HCEC 1CT (cell line): ENCODE measurements at places on chromosomes 16 and 17.

DNA sequence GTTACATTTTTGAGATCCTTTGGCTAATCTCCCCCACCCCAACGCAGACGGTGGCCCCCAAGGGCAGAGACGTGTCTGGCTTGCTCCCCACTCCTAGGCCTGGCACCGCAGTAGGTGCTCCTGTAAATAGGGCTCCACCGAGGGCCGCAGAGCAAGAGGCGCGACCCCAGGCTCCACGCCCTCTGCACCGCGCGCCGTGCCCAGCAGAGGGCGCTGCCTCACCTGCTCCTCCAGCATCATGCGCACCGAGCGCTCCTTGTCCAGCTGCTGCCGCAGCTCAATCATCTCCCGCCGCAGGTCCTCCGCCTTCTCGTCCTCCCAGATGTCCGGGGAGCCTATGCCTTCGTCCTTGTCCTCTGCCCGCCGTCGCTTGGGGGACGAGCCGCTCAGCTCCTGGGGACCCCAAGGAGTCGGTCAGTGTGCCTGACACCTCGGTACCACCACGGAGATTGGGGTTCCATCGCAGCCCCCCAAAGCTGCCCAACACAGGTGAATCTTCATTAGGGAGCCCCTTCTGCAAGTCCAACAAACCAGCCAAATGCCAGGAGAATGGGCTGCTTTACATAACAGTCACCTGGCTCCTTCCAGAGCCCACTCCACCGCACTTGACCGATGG lies 11.2 kb downstream of the TFAP4 start:
- peak; percentile 10 for DNase-seq

DNA sequence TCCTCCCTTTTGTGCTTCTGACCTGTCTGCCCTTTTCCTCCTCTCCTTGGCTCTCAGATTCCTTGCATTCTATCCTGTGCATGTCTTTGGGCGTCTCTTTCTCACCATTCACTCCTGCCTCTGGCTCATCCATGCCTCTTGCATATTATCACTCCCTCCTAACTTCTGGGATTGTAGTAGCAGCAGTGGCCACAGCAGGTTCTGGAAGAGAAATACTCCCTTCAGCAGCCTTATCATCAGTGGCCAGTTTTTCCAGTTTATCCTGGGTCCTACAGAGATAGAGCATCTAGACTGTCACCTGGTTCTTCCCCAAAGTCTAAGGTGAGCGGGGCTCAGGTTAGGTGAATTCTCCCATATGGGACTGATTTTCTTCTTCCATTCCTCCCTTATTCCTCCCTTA lies 354.0 kb upstream of the CCL2 start:
- DNase-seq: no peak

DNA sequence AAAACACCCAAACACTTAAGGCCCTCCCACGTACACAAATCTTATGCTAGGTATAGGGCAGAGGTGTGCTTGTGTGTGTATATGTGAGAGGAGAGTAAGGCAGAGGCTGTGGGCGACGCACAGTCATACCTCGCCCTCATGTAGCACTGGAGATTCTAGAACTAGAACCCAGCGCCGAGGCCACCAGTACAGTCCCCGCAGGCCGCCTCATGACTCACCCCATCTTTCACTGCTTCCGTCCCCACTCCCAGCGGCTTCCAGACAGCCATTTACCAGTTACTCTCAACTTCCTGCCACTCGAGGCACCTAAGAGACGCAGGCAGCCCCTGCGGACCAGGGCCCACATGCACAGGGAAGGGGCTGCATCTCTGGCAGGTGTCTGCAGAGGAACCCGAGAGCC lies 23.2 kb upstream of the CYTH1 start:
- no peak for DNase-seq

DNA sequence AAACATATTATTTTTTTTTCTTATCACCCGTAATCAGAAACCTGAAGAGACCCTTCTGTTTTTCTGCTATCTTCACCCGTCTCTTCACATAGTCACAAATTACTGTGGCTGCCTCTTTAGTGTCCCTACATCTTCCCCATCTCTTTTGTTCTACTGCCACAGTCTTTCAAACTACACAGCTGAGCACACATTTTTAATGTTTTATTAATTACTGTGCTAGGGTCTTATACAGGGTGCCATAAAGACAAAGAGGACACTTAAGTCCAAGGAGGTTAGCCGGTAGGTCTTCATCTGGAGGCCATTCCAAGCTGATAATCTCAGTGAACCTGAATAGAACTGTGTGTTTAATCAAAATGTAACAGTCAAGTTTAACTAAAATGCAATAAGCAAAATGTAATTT lies 20.7 kb downstream of the CNTNAP4 start:
- DNase-seq: no peak

DNA sequence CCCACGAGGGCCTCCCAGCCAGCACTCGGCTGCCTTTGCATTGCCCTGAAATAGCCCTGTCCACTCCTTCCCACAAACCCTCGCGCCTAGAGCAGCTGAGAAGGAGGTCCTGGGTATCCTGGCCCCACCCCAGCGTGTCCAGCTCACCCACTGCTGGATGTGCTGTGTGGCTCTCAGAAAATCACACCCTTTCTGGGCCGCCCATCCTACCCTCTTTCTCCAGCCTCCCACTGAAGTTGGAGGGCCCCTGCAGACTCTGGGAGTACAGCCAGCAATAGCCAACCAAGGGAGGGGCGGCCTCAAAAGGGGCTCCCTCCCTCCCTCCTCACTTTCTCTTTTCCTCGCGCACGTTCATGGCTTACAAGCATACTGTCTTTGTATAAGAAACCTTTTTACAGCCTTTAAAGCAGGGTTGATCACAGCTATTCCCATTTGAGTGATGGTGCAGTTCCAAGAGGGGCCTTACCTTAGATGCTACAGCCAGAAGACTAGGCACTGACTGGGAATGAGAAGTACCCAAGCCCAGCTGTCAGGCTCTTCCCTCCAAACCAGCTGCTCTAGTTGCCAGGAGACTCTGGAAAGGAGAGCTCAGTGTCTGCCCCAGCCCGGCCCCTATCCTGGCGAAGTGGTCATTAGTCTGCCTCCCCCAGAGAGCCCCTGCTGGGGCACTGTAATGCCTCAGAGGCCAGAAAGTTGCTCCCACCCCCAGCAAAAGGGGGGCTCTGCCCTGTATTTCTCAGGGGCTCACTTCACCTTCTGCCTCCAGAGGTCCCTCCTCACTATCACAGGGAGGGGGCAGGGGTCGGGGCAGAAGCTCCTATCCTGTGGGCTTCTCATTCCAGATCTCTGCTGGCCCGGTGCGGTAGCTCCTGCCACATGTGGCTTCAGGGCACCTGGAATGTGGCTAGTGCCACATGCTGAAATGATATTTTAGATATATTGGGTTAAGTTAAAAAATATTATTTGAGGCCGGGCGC lies 38.1 kb downstream of the DCAKD start:
- no peak for DNase-seq

DNA sequence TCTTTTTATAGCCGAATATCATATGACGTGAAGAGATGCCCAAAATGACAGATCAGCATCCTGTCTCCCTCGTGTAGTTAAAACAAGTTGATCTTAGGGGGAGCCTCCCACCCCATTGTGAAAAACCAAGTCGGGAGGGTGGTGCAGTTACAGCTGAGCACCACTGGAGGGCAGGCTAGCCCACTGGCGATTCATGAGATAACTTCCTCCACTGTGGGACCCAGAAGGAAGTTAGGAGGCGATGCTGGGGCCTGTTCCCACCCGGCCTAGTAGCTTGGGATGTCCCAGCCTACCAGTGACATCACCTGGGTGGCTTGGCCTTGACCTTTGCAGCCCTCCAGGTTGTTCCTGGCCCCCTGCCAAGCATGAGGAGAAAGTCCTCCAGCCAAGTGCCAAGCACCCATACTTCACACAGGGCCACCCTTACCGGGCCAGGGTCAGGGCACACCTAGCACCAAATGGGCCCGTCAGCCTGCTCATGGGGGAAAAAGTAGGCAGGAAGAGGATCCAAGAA lies 8.1 kb upstream of the CPNE2 start:
- peak; percentile 57 for DNase-seq

- peak; percentile 59 for DNase-seq
Measured at GRCh38 chr17:17300624-17301568, 2.3 kb upstream of the NT5M start.

DNA sequence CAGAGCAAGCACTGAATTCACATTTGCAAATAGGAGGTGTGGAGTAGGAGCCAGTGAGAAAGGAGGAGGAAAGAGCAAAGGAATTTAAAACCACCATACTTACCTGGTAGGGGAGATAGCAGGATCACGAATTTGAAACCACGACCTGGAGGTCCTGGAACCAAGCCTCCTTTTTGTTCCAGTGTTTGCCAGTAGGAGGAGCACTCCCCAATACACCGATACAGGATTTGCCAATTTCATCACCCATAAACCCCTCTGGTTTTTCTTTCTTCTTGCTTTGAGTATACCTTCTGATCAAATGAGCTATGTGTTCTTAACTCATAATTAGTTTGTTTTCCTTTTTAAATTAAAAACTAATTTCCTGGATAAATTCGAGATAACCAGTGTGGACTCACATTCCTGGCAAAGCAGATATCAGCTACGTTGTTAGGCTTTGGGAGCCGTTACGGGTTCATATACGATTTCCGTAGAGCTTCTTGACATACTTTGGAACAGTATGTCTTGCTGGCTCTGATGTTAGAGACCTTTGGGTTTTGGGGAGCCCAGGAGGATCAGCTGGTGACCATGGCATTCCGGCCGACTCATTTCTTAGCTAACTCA lies 22.7 kb downstream of the BCO1 start:
- DNase-seq: no peak

GRCh38 chr17:76149214-76149613 lies 8.2 kb upstream of the FOXJ1 start:
- no peak for DNase-seq

DNA sequence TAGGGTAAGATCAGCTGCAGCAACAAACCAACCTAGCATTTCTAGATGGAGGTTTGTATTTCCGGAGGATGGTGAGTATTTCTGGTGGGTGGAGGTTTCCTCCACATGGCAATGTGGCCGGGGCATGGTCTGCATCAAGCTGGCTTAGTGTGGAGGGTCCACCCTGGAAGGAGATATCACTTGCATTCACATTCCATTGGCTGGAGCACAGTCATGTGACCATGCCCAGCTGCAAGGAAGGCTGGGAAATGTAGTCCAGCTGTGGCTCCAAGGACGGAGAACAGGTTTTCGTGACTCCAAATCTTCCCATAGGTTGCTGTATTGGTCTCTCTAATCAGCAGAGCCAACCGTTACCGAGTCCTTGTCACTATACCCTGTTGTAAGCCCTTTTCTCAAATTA lies 68.7 kb downstream of the RAI1 start:
- no peak for DNase-seq

DNA sequence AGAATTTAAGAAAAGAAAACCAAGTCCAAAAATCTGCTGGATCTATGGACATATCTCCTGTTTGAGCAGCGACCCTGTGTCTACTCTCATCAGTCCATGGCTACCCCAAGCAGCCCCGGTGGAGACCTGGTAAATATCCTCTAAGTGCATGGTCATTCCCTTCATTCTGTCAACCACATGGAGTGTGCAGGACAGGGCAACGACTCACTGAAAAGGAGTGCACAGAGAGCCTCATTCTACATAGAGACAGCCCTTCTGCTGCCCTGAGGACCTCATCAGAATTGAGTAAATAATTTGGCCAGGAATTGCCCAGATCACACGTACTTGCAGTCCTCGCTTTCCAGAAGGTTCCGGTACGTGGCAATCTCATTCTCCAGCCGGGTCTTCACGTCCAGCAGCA lies 3.0 kb downstream of the KRT38 start:
- peak; percentile 27 for DNase-seq

DNA sequence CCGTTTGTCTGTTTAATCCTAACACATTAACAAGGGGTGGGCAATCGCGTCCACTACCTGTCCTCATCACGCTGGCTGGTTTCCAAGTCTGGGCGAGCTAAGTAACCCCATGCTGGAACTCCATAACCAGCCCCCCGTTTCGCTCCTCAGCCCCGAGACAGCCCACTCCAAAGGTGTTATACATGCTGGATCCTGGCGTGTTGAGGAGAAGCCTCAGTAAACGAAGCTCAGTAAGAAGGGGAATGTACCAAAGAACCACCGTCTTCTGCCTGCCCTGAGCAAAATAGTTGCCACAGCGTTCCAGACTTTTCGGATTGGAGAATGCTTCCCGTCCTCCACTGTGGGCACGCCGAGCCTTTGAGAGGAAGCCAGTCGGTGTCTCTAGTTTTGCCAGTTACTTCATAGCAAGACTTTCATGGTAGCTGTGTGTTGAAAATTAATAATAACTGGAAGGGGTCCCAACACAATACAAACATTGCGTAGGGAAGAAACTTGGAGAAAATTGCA lies 16.1 kb upstream of the C17orf78 start:
- DNase-seq: no peak

GRCh38 chr17:59139939-59140338 lies 15.0 kb downstream of the SKA2 start:
- DNase-seq: no peak

GRCh38 chr17:58302171-58302918 lies 21.6 kb upstream of the MPO start:
- DNase-seq: no peak

DNA sequence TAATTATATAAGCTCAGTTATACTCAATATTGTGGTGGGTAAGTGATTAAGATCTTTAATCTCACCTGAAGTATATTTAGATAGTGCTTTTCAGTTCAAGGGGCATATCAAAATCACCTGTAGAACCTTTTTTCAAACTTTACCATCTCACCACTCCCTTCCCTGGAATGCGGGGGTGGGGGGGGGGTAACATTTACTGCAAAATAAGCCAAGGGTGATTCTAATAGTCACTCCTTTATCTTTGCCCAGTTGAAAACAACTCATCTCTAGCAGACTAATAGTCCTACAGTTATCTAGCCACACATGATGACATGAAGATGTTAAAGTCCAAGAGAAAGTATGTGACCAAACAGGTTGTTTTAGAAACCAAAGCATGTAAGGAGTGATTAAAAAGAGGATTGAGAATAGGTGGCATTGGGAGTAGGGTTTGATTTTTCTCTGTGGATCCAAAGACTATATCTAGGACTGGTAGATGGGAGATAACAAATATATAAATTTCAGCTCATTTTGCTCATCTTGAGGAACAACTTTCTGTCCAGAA lies 21.5 kb downstream of the LPCAT2 start:
- DNase-seq: no peak

DNA sequence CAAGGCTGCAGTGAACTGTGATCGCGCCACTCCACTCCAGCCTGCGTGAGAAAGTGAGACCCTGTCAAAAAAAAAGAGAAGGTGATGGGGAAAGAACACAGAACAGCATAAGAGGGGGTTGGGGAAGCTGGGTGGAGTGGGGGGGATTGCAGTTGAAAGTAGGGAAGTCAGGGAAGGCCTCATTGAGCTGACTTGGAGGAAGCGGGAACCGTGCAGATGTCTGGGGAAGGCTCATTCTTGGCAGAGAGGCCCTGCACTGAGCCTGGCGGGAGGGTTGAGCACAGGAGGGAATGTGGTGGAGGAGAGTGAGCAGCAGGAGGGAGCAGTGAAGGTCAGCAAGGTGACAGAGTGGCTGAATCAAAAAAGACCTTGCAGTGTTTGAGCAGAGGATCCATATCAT lies 26.9 kb downstream of the IL4R start:
- no peak for DNase-seq

DNA sequence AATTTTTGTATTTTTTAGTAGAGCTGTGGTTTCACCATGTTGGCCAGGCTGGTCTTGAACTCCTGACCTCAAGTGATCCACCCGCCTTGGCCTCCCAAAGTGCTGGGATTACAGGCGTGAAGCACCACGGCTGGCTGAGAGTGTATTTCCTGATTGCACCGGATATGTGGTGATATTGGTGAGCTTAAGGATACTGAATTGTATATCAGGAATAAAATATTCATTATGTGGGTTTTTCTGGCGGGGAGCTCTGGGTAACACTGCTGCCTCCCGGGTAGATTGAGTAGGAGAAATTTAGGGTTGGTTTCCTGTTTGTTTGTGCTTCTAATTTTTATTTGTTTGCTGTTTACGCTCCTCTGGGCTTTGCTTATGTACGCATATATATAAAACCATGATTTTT lies 7.7 kb upstream of the TMEM98 start:
- DNase-seq: no peak
